ENCODE measurements at places on chromosomes 11 and 22. TPM values are rescaled to one million over a fixed set of nuclear protein-coding genes. Genes with fewer than 3 reads are reported as not detected.
A peak's percentile ranks its signal among the peaks of the same experiment; 100 is the strongest.

DNA sequence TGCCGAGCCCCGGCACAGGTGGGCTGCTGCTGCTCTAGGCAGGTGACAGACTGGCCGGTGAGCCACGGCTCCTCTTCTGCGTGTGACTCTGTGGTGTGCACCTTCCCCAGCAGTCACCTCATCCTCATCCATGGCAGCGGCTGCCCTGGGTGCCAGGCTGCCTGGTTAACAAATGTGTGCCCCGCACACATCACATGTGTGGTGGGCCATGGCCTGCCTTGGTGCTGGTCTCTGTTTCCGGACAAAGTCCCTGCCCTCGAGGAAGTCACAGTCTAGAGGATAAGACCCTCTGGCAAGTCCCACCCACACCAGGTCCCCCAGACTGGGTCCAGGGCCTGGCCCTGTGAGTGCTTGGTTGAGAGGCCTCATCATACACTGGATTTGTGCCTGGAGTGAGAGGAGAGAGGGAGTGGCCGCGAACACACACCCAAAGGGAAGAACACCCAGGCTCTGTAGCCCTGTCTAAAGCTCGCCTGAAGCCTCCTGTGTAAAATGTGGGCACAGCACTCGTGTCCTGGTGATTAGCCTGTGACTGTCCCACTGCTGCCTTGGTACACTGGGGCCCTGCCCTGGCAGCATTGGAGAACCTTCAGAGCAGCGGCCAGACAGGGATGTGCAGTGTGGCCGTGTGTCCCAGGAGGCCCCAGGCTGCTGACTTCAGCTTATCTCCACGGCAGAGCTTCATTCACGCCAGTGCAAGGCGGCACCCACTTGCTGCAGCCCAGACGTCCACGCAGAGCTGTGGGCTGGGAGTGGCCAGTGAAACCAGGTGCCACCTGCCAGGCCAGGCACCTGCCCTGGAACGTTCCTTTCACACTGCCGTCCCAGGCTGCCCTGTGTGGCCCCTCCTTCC is 269.9 kb downstream of the TBC1D22A start:
- DNase-seq: peak; percentile 55

DNA sequence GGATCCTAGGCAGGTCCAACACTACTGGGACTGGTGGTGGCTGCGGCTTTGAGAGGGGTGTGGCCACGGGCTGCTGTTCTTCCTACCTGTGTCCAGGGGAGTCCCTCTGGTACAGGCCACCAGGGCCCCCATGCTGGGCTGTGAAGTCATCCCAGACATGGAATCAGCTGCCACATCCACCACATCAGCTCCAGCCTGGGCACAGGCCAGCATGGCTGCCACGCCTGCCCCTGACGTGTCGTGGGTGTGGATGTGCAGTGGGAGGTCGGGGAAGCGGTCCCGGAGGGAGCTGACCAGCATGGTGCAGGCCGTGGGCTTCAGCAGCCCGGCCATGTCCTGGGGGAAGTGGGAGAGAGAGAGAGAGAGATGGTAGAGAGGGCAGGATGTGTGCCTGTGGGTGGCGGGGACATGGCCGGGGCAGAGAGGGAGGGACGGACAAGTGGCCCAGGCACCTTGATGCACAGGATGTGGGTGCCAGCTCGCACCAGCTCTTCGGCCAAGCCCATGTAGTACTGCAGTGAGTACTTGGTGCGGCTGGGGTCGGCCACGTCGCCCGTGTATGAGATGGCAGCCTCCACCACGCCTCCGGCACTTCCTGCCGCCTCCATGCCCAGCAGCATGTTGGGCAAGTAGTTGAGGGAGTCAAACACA is 6.2 kb upstream of the LRFN4 start:
- DNase-seq: peak; percentile 60

GRCh38 chr11:94649964-94650623 is 82.9 kb downstream of the PIWIL4 start:
- DNase-seq: no peak

- no peak for DNase-seq
These were observed 1431.4 kb downstream of the BRD1 start for GRCh38 chr22:48396091-48396784.

DNA sequence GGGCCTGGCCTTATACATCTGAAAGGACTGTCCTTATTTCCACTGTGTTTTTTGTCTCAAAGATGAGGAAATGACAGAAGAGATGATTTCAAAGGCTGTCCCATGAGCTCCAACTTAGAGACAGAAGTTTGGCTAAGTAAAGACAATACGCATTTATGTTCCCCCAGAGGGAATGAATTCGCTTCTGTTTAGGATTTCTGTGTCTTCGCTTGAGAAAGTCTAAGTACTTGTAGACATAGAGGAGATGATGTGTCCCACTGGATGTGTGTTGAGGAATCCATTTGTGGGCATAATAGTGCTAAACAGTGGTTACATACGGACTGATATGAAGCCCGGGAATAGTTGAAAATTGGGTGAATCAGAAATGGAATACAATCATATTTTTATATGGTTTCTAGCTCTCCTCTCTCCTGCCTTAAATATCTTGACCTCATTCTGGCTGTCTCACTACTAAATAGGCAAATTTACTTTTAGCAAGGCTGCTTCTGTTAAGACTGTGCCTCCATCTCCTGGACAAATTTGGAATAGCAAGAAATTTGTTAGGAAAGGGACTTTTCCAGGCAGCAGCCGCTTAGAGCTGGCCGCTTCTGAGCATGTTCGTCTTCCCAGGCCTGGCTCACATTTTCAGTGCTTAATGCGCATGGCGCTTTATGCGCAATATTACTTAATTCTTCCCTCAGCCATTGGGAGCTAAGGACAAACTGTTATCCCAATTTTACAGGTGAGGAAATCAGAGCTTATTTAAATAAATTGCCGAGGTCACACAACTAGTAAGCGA is 1.9 kb upstream of the PEX26 start:
- DNase-seq: peak; percentile 88

DNA sequence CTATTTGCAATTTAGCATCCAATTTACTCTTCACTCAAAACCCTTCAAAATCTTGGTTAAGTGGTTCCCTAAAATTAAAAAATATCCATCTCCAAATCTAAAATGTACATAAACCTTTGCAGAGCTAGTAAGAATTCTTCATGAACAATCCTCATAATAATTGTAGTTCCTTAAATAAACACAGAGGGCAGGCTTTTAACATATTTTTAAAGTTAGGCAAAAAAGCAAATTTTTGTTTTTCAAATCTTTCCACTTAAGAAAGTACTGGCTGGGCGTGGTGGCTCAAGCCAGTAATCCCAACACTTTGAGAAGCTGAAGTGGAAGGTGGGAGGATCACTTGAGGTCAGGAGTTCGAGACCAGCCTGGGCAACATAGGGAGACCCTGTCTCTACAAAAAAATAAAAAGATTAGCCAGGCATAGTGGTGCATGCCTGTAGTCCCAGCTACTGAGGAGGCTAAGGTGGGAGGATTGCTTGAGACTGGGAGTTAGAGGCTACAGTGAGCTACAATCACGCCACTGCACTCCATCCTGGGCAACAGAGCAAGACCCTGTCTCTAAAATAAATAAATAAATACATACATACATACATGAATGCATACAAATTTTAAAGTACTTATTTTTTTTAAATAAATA is 25.1 kb upstream of the PLAAT3 start:
- no peak for DNase-seq

GRCh38 chr22:33921525-33922348 is 1.5 kb upstream of the LARGE1 start:
- DNase-seq: peak; percentile 86

DNA sequence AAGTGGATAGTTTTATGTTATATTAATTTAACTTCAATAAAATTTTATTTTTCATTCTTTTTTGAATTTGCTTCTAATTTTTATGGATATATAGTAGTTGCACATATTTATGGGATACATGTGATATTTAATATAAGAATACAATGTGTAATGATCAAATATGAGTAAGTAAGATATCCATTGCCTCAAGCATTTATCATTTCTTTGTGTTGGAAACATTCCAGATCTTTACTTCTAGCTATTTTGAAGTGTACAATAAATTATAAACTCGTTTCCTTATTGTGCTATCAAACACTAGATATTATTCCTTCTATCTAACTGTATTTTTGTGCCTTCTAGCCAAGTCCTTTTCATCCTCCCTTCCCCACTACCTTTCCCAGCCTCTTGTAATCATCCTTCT is 17.0 kb downstream of the EXPH5 start:
- DNase-seq: no peak

DNA sequence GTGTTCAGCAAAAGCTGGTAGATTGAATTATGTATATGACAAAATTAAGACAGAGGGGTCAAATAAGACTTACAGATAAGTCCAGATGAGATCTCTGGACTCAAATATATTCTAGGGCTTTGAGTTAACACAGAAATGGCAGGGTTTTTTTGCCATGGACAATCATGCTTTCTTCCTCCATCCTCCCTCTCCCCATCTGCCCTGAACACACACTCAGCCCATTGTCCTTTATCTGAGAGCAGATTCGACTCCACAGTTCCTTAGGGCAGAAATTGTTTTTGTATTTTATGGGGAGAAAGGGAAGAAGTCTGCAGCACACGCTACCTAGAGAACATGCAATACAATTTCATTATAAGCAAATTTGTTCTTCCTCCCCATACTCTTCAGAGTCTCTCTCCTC is 86.8 kb downstream of the SLC1A2 start:
- DNase-seq: no peak

- no peak for DNase-seq
These were observed 11.1 kb downstream of the SYNGR1 start for GRCh38 chr22:39360674-39361413.

- peak; percentile 82 for DNase-seq
These were observed 195.5 kb upstream of the CADM1 start for GRCh38 chr11:115699733-115700132.

GRCh38 chr11:44885919-44886789 is 64.5 kb downstream of the TP53I11 start:
- DNase-seq: no peak

DNA sequence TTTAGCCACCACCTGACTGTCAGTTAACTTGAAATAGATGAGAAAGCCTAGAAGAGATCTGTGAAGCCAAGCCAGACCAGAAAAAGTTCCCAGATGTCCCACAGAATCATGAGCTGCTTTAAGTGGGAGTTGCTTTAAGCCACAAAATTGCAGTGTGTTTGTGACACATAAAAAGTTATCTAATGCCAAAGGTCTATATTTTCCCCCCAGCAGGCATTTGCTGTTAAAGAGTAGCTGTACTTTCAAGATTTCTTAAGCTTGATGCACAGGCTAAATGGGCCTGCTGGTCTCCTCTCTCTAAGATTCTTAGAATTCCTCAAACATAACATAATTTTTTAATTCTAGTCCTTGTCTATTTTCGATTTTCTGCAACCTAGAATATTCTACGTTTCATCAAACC is 825.7 kb downstream of the FAM181B start:
- no peak for DNase-seq

DNA sequence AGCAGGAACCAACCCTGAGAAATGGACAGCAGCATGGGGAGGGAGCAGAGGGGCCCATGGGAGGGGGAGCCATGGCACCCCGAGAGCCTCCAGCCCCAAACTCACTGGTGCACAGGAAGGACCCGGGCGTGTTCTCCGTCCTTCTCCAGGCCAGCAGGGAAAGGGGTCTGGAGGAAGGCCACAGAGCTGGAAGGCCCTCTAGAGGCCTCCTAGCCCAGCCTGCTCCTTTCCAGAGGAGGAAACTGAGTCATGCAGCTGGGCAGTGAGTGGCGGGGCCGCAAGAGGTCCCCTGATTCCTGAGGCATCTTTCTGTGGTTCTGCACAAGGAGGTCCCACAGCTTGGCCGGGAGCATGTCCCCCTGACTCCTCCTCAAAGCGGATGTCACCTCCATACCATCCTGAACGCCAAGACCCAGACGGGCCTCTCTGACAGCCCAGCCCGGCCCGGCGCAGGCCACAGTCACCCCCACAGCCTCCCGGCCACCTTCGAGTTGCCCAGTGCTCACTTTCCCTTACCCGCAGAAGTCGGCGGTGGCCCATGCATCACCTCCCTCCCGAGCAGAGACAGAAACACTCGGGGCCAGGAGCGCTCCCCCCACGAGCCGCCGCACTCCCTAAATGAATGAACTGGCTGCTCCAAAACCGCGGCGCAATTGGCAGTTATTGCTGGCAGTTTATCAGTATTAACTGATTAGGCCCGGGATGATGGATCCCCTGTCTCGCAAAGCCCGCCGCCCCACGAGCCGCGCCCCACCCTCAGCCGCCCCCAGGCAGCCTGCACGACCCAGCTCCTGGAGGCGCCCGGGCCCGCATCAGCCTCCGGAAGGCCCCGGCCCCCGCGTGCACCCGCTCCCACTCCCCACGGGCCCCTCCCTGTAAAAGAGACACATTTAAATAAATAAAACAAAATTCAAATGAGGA is 272.5 kb downstream of the BUD13 start:
- no peak for DNase-seq

GRCh38 chr11:47156333-47156732 is 20.3 kb downstream of the ARFGAP2 start:
- no peak for DNase-seq

GRCh38 chr22:46068181-46068592 is 82.1 kb upstream of the PPARA start:
- DNase-seq: no peak

DNA sequence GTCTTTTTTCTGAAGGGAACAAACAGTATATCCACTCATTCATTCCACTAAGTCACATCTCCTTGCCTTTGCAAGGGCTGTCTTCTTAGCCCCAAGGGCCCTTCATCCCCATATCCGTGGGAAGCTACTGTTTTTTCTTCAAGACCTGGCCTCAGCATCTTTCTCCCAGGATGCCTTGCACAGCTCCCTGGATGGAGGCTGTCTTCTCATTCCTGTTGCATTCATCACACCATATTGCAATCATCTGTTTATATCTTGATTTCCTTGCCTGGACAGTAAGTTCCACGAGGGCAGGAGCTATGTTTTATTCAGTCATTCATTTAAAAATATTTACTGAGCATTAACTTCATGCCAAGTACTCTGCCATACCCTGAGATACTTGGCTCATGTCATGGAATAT is 29.3 kb upstream of the NECTIN1 start:
- DNase-seq: no peak

- no peak for DNase-seq
These were observed 42.1 kb upstream of the ISX start for GRCh38 chr22:35023692-35024363.

- DNase-seq: no peak
These were observed 11.8 kb upstream of the KCNE3 start for GRCh38 chr11:74478877-74479731.

- DNase-seq: peak; percentile 55
These were observed 30.1 kb upstream of the CSNK1E start for GRCh38 chr22:38347181-38347943.

GRCh38 chr11:128894685-128895084 is 3.5 kb downstream of the KCNJ5 start:
- peak; percentile 53 for DNase-seq

- peak; percentile 91 for DNase-seq
These were observed 5.9 kb downstream of the CENPM start for GRCh38 chr22:41940832-41941765.

NLRP14 gene
- not detected for total RNA-seq

BATF2 gene
- total RNA-seq: 3.2 TPM

VEGFB gene
- total RNA-seq: 96.0 TPM

ACTN3 gene
- total RNA-seq: under 0.01 TPM

DDTL gene
- not detected for total RNA-seq

CCDC116 gene
- 2.5 TPM for total RNA-seq

MS4A3 gene
- not detected for total RNA-seq

PAX6 gene
- total RNA-seq: not detected

GAB2 gene
- 23.5 TPM for total RNA-seq

CNGA4 gene
- total RNA-seq: not detected

ESAM gene
- total RNA-seq: 6.2 TPM

MMP8 gene
- total RNA-seq: not detected
